Activated T-helper 1 cell treated with anti-CD3 and anti-CD28 coated beads, Interleukin-12 subunit alpha, Interleukin-12 subunit beta, Interleukin-2, Interleukin-4 antibody, amounts not matched to agents 30 ng/mL and 10 ng/mL and 1 ng/mL, durations not matched to agents 14 hours and 24 hours and 36 hours (primary cell): ENCODE measurements at places on chromosomes 1 and 21.

DNA sequence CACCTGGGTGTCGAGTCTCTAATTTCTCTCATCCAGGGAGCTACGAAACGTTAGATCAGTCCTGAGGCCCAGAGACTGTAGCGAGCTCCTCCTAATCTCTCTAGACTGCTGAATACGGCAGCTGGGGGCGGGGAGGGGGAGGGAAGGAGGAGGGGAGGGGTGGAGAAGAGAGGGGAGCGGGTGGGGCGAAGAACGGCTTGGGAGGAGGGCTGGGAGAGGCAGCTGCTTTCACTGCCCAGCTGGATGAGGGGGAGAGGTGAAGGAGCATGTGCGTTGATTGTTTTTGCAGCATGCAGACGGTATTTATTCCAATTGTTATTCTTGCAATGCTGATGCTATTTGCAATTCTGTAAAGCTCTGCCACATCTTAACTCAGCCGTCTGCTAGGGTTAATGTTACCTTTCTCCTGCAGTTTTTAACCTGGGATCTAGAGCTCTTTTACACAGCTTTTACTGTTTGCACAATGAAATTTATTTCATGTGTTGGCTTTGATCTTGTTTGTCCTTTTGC, 790 bp downstream of the DNAJC6 start:
- DNase-seq, result no peak

GRCh38 chr1:196594700-196595099, 13.5 kb downstream of the KCNT2 start:
- no peak for DNase-seq

- DNase-seq, result no peak
Observed at GRCh38 chr1:110347182-110347893, 8.2 kb downstream of the RBM15 start.

DNA sequence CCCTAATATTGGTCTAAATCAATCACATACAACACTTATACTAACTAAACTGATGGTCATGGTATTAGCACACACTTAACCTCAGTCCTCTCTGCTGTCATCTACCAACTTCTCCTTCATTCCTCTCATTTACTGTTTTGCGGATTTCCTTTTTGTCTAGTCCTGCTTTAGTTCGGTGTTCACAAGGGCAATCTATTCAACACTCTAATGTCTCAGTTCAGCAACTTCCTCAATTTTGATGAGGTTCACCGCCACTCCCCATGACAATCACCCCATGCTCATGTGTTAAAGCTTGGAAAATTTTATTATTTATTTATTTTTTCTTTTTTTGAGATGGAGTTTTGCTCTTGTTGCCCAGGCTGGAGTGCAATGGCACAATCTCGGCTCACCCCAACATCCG, 301.1 kb downstream of the PTPRC start:
- DNase-seq, result no peak

DNA sequence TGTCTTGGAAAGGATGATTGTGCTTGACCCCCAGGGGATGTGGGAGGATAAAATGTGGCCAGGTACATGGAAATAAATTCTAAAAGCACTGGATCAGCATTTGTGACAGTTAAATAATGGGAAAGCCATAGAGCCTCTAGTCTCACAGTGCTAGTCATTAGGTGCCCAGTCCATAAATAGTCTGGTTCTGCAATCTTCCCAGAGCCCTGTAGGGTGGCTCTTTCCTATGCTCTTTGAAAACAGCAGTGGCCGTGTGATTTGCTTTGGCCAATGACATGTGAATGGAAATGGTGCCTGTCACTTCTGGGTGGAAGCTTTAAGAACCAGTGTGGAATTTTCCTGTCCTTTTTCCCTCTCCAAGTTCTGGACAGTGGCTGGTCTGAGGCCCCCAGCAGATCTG, 113.2 kb downstream of the TRABD2B start:
- DNase-seq, result no peak

DNA sequence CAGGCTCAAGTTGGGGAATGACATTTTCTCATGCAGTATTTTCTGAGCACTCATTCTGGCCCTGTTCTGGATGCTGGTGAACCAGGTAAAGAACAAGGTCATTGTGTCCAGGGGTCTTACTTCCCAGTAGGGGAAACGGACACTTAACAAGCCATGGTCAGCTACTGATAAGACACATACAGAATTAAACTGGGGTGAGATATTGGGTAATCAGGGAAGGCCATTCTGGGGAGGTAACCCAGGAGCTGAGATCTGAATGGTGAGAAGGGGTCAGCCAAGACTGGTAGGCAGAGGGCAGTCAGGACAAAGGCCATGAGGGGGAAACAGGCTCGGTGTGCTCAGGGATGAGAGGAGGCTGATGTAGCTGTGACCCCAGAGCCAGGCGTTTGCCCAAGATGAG, 45.8 kb downstream of the RPS6KA1 start:
- DNase-seq, result no peak

DNA sequence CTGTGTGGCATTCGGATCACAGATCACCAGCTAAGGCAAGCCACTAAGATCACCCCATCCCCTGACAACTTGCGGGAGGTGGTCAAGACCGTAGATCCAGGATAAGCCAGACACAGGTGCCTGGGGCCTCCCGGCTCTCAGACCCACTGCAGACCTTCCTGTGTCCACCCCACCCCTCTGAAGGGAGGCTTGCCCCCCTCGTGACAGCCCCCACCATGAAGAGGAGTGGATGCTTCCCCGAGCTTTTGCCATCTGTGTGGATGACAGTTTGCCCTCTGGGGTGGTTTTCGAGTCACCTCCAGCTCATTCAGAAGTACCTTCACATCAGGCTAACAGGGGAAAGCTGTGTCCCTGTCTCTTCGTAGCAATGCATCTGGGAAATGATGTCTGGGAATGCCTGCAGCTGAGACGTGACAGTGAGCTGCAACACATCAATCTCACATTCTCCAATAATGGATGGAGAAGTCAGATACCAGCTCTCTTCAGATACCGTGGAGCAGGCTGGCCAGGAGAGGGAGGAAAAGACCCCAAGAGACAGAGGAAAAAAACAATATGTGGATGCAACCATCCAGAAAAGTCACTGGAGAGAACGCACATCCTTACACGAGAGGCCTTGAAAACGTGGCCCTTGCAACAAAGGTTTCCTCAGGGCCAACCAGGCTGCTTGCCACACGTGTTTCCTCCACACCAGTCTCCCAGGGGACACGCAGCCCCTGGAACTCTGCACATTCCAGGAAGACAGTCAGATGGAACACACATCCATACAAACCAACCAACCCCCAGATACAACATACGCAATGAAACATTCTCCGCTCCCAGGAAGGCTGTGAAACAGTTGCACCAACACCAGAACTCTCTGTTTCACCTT, 20.4 kb upstream of the FHAD1 start:
- no peak for DNase-seq

GRCh38 chr1:115129071-115129640, 39.9 kb upstream of the TSPAN2 start:
- no peak for DNase-seq

DNA sequence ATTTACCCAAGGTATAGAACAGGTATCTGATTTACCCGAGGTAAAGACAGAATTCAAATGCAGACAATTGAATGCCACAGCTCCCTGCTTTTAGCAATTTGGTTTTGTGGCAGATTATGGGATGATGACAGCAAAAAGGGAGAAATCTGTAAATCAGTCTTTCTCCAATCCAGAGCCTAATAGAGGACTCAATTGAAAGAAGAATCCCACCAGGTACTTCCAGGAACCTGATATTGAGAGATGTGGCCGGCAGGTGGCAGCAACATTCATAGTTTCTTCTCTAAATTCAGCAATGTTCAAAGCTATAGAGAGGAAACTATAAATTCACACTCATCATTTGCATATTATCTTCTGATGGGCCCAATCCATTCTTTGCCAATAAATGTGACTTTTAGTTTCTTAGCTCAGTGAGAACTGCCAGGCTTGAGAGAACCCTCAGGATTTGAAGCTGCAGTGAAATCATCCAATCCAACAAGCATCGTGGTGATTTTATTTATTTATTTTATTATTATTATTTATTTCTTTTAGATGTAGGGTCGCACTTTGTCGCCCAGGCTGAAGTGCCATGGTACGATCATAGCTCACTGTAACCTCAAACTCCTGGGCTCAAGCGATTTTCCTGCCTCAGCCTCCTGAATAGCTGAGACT, 9.8 kb upstream of the PHACTR4 start:
- DNase-seq, result peak; percentile 50

DNA sequence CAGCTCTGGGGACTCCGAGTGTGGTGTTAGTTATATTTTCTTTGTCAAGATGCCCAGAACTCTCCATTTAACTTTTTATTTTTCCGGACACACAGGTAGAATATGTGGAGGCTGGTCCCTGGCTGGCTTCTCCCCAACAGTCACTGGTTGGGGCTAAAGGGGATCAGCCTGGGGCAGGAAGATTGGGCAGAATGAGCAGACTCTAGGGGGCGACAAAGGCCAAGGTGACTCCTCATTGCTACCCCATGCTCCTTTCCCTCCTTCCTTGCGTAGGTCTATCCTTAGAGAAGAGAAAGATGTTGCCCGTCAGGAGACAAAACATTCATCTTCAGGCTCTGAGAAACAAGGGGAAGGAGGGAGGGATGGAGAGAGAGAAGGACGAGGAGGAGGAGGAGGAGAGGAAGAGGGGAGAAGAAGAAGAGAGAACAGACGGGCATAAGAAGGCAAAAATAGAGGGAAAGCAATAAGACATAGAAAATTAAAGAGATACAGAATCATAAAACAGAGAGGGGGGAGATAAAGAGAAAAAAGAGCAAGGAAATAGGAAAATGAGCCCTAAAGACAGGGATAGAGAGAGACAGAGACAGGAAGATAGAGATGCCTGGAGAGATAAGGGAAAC, 89.9 kb downstream of the FOXD2 start:
- DNase-seq, result no peak

- DNase-seq, result no peak
Observed at GRCh38 chr1:64650411-64650810, 94.5 kb upstream of the RAVER2 start.

GRCh38 chr1:12438349-12438924, 179.6 kb downstream of the DHRS3 start:
- peak; percentile 49 for DNase-seq

- no peak for DNase-seq
Observed at GRCh38 chr1:193411714-193412113, 225.3 kb upstream of the B3GALT2 start.

DNA sequence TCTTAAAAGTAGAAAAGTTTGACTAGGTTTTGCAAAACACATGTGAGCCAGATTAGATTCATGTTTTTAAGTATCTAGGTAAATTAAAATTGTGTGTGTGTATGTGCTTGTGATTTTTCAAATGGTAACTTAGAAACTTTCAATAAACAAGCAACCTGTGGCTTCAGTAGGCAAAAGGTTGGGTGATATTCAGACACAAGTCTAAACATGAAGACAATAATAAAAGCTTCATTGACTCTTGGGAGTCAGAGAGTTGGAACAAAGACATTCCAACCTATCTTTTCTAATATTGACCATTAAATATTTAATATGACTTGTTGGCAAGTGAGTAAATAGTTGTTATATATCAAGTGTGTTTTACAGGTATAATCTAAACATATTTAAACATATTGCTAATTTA, 1049.6 kb upstream of the ADGRL4 start:
- DNase-seq, result no peak

- no peak for DNase-seq
Observed at GRCh38 chr21:33037501-33037900, 11.8 kb downstream of the OLIG2 start.

DNA sequence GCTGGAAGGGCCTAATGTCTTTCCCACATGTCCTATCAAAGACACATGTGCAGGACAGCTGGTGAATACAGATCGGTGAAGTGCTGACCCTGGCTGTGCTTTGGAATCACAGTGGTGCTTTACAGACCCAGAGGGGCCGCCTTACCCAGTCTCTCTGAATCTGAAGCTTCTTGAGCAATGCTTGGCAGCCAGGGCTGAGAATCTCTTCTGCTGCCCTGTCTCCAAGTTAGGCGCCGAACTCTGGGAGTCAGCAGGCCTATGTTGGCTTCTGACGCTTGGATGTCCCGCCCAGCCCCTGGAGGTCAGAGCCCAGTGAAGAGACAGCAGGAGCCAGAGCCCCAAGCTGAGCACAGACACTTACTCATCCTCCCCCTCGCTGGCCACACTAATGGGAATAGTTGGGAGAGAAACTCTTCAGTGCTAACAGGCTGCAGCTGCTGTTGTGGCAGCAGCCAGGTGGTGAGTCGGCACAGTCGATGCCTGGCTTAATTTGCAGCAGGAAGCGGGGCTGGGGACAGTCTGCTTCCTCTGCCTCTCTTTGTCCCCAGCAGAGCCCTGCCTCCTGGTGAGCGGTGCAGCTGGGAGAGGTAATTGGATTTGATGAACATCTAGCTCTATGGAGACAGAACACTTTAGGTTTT, 68.1 kb downstream of the URB2 start:
- no peak for DNase-seq

- no peak for DNase-seq
Observed at GRCh38 chr1:186888367-186888766, 59.6 kb downstream of the PLA2G4A start.

GRCh38 chr1:169348383-169349036, 19.1 kb downstream of the NME7 start:
- no peak for DNase-seq

DNA sequence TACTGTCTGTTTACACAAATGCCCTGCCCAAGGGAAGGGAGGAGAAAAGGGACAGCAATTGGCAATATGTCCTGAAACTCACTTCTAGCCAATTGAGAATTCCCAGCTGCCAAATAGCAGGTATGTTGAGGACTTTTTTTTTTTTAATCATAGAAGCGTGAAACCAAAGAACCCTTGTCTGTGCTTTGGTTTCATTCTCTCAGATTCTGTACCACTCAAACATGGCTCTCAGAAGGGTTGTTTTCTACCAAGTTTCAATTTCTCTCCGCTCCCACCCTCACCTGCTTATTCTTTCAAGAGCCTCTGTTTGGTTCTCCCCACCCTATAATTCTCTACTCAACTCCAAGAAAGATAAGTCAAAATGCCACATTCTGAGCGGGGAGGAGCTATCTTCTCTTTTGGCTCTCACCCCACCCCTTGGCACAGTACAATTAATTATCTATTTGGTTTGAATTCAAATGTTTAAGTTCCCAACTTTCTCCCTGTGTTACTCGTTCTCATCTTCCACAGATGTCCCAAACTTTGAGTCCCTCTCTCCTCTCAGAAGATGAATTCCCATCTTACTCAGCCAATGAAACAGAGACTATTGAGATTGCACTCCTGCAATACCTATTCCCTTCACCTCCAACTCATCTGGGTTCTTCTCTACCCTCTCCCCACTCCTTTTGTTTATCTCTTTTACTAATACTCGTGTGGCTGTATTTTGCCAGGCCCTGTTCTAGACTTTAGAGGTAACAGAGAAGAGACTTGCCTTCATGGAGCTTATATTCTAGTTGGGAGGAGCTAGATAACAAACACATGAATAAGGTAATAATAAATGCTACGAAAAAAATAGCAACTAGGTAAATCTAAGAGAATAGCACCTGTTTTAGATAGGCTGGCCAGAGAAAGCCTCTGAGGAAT, 3.9 kb upstream of the TP53BP2 start:
- no peak for DNase-seq

DNA sequence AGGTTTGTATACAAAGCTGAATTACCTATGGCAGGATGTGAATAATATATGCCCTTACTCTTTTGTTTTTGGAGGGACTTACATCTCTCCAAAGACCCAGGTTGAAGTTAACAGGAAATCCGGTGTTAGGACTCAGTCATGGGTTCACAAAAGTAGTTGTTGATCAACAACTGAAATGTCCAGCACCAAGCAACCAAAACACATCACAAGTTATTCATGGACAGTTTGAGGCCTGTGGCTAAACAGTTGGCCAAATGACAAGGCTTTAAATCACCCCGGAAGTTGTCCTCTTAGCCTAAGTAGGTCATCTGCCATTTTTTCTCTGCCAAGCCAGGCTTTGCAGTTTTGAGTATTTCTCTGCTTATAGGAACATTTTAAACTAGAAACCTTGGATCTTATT, 89.9 kb downstream of the CD247 start:
- DNase-seq, result no peak
